GF-D8 (cell line): ENCODE measurements at places on chromosomes 2 and 18.

GRCh38 chr2:231710799-231711676 lies 2.7 kb downstream of the PTMA start:
- no peak for DNase-seq

DNA sequence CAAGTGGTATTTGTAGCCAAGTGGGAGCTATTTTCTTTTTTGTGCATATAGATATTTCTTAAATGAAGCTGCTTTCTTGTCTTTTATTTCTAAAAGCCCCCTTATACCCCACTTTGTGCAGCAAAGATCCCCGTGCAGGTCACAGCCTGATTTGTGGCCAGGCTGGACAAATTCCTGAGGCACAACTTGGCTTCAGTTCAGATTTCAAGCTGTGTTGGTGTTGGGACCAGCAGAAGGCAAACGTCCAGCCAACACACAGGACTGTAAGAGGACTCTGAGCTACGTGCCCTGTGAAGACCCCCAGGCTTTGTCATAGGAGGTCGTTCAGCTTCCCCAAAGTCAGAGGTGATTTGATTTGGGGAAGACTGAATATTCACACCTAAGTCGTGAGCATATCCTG lies 21.9 kb downstream of the FOSL2 start:
- no peak for DNase-seq

- DNase-seq: no peak
These were observed 34.5 kb upstream of the CCNYL1 start for GRCh38 chr2:207676827-207677354.

DNA sequence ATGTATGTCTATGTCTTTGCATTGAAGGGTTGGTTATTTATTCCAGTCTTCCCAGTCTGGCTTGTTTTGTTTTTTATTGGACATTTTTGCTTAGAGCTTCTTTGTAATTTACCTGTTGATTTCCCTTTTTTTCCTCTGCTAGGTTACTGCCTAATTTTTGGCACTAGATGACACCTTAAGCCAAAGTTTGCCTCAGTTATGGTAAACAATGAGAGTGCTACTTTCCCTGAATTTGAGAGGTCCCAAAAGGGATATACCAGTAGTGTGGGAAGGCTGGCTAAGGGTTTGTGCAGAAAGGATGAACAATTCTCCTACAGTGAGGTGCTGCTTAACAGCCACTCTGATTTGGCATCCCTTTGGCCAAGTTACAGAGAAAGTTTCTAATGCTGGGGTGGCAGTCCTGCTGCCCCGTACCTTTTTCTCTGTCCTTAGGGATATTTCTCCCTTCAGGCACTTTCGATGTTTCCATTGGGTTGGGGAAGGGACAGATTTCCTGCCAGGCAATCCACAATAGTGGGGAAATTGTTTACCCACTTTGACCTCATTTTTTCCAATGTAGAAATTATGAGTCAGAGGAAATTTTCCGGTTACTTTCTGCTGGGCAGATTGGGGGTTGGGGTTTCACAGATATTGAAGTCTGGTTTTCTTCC lies 354.9 kb downstream of the PTPRM start:
- DNase-seq: no peak

DNA sequence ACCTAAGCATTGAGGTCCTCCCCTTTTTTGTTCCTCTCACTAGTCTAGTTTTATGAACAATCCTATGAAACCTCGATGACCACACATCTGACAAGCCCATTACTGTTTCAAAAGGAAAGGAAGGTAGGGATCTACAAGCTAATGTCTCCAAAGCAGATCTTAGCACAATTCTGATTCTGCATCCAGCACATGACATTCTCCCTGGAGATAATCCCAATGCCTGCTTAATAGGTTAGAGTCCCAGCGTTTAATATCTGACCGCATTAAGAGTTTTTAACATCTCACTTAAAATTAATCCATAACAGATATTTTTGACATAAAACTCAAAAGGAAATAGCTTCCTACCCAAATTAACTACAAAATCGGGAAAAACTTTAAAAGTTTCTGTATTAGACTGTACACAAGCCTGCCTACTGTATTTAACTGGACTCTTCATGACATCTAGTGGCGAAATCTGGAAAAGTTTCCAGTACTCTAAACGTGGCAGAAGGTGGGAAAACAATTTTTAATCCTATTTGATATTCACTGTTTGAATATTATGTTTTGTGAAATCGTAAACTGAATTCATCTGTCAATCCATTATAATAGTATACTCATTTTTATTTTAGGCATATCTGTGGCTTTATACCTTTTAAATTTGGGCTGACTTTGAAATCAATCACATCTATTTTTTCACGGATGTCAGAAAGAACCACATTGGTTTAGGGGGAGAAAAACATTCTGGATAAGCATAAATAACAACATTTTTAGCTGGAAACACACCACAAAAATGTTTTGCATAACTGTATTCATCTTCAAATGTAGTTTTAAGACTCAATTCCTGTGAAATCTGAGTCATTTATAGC lies 62.4 kb downstream of the TXNL1 start:
- no peak for DNase-seq

- no peak for DNase-seq
These were observed 48.0 kb downstream of the CDC42EP3 start for GRCh38 chr2:37623406-37623805.

DNA sequence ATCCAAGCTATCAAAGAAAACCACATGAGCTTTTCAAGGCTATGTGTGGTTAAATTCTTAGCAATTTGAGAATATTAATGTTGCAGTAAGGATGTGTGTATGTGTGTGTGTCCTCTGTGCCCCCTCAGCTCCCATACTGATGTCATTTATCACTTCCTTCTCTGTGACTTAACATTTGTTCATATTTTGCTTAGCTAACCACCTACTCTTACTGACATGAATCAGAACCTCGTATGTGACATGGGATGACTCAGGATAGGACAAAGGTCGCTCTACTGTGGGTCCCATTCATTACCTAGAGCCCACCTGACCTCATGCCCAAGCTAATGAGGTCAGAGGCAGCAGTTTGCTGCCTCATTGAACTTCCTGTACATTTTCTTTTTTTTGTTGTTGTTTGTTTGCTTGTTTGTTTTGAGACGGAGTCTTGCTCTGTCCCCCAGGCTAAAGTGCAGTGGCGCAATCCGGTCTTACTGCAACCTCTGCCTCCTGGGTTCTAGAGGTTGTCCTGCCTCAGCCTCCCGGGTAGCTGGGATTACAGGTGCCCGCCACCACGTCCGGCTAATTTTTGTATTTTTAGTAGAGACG lies 36.3 kb downstream of the MOGAT1 start:
- no peak for DNase-seq

DNA sequence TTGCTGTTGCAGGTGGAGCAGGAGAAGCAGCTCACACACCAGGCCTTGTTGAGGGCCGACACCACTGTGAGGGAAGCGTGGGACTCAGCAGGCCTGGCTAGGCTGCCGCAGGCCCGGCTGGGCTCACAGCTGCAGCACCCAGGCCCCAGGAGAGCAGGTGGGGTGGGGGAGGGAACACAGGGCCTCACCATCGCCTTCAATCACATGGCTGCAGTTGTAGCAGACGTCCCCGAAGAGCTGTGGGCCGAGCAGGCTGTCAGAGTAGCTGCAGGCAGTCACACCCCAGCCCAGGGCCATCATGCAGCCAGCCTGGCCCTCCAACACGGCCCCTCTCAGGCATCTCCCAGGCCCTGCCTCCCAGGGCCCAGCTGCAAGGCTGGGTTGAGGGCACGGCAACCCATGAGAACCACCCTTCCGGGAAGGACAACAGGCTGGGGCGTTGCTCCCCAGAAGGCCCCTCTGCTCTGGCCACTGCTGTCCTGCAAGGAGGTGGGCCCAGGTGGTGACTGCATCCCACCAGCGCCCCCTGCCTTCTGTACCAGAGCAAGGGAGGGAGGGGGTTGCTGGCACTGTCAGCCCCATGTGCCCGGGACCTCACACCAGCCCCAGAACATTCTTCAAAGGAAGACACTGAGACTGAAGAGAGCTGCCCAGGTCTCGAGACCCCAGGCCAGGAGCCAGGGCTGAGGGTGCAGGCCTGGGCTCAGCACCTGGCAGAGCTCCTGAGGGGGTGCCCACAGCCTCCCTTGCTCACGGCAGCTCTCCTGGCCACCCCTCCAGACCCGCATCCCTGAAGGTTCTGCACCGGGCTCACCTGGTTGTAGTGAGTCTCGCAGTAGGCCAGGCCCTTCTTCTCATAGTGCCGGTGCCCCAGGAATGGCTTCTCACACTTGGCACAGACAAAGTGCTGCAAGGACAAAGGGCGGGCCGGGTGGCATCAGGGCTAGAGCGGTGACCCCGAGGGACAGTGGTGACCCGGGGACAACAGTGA lies 5.6 kb upstream of the GPR17 start:
- DNase-seq: peak; percentile 18

DNA sequence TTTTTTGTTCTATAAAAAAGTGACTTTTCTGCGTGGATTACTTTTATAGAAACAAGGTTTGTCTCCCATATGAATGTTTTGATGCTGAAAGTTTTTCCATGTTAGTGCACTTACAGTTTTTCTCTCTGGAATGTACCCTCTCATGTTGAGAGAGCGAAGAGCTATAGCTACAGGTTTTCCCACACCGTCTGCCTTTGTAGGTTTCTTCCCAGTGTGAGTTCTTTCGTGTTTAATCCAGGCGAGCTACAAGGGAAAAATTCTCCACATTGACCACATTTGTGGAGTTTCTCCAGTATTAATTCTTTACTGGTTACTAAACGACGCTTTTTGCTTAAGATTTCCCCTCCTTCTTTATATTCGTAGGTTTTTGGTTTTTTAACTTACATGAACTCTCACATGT lies 85.1 kb downstream of the ACSL3 start:
- DNase-seq: no peak

DNA sequence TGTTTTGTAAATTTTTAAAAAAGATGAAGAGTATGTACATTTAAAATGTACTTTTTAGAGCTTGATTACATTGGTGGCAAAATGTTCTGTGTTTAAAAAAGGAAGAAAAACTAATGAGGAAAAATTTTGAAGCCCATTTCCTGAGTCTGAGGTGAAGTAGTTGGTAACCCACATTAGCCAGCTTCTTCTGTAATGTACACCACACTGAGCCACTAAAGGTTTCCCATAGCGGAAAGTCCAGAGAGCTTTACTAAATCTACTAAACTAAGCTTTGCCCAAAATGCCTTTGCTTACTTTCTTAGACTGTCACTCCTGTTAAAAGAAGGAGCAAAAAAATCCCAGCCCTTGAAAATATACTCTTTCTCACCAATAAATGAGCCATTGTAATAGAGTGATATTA lies 804.8 kb upstream of the ZEB2 start:
- no peak for DNase-seq

GRCh38 chr2:43024515-43025011 lies 201.8 kb downstream of the ZFP36L2 start:
- no peak for DNase-seq

DNA sequence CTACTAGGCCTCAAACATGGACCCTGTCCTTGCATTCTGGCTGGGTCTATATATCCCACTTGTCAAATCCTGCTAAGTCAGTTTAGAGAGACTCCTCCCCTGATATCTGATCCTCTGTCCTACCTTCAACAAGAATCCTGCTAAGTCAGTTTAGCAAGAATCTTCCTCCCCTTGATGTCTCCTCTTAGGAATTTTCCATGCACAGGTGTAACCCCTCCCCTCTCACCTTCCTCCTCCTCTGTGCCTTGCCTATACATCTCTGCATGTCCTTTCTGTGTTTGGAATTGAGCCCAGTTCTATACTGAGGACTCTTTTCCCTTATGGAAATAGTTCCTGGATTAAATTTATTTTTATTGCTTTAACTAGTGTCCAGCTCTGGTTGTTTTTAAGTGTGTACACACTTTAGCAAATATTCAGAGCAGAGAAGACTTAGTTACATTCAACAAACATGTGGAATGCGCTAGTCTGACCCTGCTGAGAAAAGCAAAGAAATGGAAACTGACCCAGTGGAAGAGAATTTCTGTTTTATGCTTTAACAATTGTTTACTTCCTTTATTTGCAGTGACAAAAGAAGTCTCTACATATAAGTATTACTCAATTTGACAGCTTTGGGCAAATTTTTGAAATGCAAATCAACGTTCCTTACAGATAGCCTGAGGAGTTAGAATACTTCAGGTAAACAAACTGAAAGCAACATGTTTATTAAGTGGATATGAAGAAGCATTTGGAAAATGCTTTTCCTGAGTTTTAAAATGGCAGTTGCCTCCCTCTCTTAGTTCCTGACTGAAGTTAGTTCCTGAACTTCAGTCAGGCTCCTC lies 80.6 kb downstream of the RIT2 start:
- no peak for DNase-seq

DNA sequence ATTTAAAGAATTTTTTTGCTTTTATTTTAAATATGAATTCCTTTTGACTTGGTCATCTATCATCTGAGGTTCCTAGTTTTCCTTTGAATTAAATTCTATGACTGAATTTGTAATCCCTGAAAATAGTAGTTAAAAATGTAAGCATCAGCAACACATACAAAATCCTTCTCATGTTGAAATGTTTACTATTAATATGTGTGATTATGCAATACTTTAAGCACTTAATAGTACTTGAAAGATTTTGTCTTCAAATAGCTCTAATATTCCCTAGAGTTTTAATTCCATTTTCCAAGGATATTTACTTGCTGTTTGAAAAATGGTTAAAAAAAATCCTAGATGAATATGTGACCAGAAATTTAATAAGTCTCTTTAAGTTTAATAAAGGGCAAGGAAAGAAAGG lies 26.6 kb upstream of the SPATS2L start:
- DNase-seq: no peak

DNA sequence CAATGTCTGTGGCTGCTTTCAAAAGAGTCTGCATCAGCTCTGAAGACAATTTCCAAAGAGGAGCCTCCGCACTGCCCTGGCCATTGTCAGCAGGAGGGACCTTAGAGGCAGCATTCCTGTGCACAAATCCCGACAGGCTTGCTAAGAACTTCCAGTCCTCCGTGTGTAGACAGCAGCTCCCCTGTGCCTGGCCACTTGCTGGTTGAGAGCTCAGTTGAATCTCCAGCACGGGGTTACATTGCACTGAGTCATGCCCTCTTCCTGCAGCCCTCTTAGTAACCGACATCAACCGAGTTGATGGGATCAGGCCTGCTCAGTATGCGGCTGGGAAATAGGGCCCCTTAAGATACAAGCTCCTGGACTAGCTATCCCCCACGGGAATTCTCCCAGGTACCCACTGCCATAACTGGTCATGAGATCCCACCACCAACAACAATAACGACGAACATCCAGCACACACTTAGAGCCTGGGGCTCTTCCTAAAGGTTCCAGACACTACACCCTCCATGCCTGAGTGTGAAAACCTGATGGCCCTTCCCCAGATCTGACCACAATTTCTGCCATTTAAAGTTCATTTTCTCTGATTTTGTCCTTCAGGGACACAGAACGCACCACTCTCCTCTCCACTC lies 12.0 kb downstream of the ATP6V1B1 start:
- DNase-seq: peak; percentile 6

GRCh38 chr2:134736167-134736880 lies 17.5 kb upstream of the TMEM163 start:
- DNase-seq: peak; percentile 29

DNA sequence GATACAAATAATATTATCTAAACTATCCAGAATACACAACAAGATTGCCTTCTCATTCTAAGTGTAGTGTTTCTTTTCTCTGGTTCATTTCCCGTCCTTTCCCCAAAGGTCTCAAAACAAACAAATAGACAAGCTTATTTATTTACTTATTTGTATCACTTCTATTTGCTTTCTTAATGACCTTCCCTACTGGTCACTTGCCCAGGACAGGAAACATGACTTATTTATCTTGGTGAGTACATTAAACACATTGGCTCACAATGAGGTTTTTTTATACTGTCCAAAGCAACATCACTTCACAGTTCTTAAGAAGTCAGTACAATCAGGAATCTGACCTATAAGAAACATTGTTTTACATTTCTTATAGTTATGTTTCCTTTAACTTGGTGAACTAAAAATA lies 123.3 kb upstream of the KYNU start:
- DNase-seq: no peak

- DNase-seq: no peak
These were observed 102.5 kb downstream of the HNRNPLL start for GRCh38 chr2:38500283-38500634.
